ENCODE measurements at places on chromosomes 2 and 18.

GRCh38 chr2:64562148-64562784 lies 38.1 kb downstream of the AFTPH start:
- DNase-seq: no peak

GRCh38 chr18:49459404-49460171 lies 857 bp downstream of the DYM start:
- DNase-seq: no peak

- no peak for DNase-seq
Measured at GRCh38 chr2:207953354-207953753, 72.0 kb downstream of the PLEKHM3 start.

- DNase-seq: no peak
Measured at GRCh38 chr2:117760916-117761315, 53.6 kb upstream of the DDX18 start.

GRCh38 chr2:33241072-33241471 lies 235.4 kb upstream of the RASGRP3 start:
- no peak for DNase-seq

DNA sequence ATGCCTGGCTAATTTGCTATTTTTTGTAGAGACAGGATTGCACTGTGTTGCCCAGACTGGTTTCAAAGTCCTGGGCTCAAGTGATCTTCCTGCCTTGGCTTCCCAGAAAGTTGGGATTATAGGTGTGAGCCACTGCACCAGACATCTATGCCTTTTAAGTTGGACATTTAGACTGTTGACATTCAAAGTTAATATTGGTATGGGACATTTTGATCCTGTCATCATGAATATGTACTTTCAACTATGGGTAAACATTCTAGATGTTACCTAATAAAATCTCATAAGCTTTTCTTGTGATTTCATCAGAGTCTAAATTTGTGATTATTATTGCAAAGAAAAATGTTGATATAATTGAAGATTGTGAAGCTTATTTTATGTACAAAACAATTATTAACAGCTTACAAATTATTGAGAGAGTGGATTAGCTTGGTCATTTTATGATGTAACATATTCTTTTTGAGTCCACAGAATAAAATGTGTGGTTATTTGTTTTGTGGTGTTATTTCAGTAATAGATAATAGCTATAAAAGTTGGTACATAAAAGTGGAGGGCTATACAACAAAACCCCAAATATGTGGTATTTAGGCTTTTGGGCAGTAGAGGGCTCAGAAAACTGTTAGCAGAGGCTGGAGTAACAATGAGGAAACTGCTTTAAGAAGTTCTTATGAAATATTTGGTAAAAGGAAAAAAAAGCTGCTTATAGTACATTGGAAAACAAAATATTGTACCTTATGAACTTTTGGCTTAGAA lies 41.4 kb downstream of the STARD6 start:
- DNase-seq: no peak

GRCh38 chr2:17206771-17207170 lies 311.5 kb downstream of the RAD51AP2 start:
- DNase-seq: no peak

GRCh38 chr2:175871331-175872004 lies 130.6 kb downstream of the LNPK start:
- no peak for DNase-seq

DNA sequence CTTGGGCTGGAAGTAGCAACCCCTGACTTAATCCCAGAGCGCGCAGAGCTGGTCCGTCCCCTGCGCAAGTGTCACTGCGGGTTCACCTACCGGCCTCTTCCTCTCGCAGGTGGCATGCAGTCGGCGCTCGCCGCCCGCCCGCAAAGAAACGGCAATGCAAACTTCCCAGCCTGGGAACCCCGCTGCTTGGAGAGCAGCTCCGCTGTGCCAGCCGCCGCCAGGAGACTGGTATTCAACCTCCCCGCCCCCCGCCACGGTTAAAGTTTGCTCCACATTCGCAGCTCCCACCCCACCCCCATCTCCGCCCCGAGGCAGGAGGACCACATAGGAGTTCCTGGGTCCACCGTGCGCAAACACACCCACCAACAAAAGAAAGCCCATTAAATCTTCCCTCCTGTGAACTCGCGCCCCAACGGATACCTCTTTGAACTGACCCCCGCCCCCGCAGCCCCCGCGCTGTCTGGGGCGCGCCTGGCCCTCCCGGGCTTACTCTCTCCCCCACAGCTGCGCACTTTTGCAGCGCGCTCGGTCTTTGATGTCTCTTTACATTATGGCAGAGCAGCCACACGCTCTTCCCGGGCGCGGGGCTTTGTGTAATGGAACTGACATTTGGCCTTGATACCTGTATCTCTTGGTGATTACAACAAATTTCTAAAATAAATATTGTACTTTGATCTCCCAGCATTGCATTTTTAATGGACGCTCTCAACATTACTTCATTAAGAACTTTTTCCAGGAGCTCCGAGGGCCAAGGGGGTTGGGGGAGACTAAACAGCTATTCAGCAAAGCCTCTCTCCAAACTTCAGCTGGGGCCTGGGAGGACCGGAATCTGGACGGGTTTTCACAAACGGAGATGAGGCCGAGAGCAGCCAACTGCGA lies 3.1 kb upstream of the SP5 start:
- DNase-seq: no peak

DNA sequence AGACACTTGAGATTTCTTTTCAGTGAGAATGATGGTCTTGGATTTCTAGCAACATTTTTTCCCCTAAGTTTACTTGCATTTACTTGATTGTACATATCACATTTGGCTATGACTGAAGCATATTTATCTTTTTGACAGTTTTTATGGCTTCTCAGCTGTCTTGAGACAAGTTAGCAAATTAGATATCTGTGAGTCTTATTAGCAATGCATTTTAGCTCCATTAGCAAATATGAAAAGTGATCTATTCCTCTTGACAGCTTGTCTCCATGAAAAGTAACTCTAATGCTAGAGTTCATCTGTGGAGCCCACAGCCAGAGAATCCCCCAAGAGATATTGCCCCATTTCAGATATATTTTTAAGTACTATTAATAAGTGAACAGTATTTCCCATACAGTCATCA lies 72.1 kb upstream of the FAM237A start:
- no peak for DNase-seq

DNA sequence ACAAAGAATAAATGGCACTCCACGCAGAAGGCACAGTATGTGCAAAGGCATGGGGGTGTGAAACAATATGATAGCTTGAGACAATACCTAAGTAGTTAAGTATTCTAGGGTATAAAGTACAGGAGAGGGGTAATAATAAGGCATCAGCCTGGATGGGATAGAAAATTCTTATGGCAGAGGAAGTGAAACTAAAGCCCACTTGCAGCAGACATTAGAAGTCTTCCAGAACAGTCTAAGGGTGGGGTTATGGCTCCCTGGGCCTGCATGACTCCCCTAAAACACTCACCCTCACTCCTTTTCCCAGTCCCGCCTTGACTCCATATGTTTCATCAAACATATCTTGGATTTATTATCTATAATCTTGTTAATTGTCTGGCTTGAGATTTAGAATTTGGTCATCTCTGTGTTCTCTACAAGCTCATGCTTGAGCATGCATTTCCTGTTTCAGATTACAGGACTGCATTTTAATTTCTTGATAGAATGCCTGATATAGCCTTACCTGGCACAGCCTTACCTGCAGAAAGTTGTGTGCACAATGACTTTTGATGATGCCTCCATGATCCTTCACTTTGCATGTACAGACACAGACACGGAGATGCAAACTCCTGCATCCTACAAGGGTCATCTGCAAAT lies 28.5 kb upstream of the TMBIM1 start:
- no peak for DNase-seq

GRCh38 chr2:173191601-173192000 lies 116.0 kb downstream of the MAP3K20 start:
- no peak for DNase-seq

DNA sequence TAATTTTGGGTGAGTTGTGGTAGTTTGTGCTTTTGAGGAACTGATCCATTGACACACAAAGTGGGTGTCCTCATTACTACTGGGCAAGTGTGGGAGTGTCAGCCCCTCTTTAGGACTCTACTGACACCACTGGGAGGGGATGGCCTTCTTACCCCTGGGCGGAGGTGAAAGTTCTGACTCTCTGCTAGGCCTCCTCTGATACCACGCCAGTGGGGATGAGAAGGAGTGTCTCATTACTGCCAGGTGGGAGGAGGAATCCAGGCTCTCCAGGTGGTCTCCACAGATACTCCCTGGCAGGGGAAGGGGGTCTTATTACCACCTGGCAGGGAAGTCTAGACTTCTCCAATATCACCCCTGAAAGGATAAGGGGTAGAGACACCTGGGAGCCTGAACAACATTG lies 9.1 kb downstream of the LCLAT1 start:
- no peak for DNase-seq

DNA sequence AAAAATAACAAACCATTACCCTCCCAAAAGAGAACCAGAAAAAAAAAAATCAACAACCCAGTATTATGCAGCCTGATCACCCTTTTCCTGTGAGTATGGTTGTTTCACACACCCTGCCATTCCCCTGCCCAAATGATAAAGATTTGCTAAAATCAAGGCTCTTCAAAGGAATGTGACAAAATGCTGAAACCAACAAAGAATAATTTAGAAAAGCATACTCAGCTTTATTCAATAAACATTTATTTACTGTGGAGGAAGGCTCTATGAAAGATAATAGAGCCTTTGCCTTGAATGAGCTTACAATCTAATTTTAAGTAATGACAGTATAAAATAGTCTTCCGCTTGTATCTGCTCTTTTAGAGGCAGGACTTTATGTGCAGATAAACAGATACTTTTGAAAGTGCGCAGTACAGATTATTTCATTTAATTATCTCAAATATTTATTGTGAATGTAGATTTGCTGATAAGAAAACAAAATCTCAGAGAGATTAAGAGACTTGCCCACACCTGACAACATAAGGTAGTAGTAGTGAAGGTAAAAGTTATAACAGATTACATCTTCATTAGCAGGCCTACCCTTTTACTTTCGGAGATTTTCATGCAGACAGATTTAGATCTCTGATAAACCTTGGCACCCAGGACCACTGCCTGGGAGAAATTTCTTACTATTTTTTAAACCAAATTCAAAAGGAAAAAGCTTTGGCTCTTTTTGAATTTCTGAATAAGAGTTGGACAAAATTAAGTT lies 211.9 kb downstream of the SRBD1 start:
- no peak for DNase-seq

- no peak for DNase-seq
Measured at GRCh38 chr2:234666911-234667310, 170.0 kb upstream of the ARL4C start.

DNA sequence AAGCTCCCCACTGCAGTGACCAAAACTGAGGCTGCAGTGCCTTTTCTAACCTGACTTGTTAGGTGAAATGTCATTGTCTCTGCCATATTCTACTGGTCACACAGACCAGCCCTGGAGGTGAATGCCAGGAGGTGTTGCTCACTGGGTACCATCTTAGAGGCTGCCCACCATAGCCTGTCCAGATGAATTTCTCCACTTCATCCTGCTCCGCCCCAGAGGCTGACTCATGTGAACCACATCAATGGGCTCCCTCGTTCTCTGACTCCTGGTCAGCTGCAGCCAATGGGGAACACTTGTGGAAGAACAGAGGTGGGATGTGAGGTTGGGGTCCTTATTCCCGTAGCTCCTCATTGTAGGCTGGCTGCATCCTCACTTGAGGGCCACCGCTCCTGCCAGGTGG lies 3.4 kb upstream of the NARS1 start:
- DNase-seq: no peak

- DNase-seq: no peak
Measured at GRCh38 chr2:200005675-200006074, 50.3 kb downstream of the MAIP1 start.

Measured in right renal pelvis (tissue), 4 donors.